ENCODE measurements at places on chromosomes 3 and 15.

DNA sequence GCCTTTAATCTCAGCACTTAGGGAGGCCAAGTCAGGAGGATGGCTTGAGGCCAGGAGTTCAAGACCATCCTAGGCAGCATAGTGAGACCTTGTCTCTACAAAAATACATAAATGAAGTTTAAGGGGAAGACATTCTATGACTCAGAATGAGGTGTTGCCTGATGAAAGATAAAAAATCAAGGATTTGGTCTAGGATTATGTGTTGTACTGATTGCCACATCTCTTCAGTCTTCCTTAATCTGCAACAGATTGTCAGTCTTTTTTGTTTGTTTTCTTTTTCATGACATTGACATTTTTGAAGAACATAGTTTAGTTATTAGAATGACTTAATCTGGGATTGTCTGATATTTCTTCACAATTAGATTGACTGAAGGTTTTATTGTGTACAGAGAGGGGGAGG, 26.3 kb upstream of the DPPA4 start:
- no peak for DNase-seq

GRCh38 chr15:27396996-27397395, 426.0 kb downstream of the GABRG3 start:
- DNase-seq = no peak

DNA sequence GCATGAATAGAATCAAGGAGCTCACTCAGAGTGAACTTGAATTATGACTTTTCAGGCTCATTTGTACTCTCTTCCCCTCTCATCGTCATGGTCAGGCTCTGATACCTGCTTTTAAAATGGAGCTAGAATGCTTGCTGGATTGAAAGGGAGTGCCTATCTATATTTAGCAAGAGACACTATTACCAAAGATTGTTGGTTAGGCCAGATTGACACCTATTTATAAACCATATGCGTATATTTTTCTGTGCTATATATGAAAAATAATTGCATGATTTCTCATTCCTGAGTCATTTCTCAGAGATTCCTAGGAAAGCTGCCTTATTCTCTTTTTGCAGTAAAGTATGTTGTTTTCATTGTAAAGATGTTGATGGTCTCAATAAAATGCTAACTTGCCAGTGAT, 9.6 kb downstream of the CCNDBP1 start:
- DNase-seq = no peak

- DNase-seq = peak; percentile 79
These were observed at the start of gene LOXL1 for GRCh38 chr15:73926219-73927002. LOXL1 (plus strand) TSS chr15:73926462; CDS start chr15:73926784, 322 bp downstream.

- no peak for DNase-seq
These were observed 387.5 kb downstream of the NLGN1 start for GRCh38 chr3:173785004-173785403.

All from left ventricle myocardium inferior (tissue), 1 donor.